HCT116 (cell line): ENCODE measurements at places on chromosomes 7 and 10. TPM values are rescaled to one million over a fixed set of nuclear protein-coding genes. Genes with fewer than 3 reads are reported as not detected.

The RFC2 gene
- total RNA-seq: 75.6 TPM

The COL13A1 gene
- 5.9 TPM for total RNA-seq

The ATG9B gene
- total RNA-seq: 2.1 TPM

The HOXA5 gene
- 6.7 TPM for total RNA-seq

The GSTO2 gene
- 115 TPM for total RNA-seq

The HOXA10 gene
- total RNA-seq: 19.6 TPM

The SAMD9L gene
- 0.15 TPM for total RNA-seq

The MAGI2 gene
- total RNA-seq: 0.22 TPM

The SUV39H2 gene
- 26.6 TPM for total RNA-seq

The MARVELD1 gene
- total RNA-seq: 36.1 TPM

The CRTAC1 gene
- 0.20 TPM for total RNA-seq
